ENCODE measurements at places on chromosomes 7 and 10.

DNA sequence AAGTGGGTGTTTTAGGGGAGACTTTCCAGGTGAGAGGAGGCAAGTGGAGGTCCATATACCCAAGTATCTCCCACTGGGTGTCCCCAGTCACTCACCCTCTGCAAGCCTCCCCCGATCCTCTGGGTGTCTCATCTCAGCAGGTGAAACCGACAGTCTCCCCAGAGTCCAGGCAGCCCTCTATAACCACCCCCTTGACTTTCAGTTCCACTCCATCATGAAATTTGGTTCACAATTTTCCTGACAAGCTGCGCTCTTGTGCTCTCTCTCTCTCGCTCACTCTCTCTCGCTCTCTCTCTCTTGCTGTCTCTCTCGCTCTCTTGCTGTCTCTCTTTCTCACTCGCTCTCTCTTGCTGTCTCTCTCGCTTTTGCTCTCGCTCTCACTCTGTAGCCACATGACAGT lies 8.1 kb upstream of the RABGEF1 start:
- no peak for DNase-seq

DNA sequence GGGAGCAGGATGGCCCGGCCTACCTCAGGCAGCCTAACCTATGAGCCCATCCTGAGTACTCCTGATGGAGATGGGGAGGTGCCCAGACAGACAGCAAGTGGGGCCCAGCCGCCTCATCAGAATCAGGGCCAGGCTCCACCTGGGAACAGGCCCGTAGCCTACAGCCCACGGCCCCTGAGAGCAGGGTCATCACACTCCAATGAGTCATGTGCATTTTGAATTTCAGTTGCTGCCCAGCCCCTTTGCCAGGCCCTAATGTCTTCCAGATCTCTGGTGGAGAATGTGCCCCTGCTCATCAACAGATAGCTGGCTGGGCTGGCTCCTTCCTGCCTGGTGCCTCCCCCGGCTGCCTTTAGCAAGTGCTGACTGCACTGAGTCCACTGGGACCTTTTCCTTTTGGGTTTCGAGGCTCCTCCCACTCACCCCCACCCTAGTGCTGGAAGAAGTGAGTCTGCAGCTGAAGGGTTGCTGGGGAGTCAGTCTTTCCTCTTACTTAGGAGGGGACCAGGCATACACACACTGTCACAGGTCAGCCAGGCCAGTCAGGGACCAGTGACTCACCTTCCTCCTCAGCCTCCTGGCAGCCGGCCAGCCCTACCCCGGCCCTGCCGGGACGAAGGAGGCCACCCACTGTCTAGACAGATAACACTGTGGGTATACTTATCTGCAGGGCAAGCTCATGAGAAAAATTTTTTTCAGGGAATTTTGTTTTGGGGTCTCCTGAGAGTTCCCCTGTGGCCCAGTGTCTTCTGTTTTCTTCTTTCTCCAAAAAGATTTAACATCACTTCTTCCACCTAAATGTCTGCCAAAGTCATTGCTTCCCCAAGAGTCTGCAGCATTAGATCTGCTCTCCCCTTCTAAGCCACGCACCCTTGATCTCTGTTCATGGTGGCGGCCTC lies 9.1 kb upstream of the ASIC3 start:
- no peak for DNase-seq

- DNase-seq, result no peak
Measured at GRCh38 chr10:125953778-125954385, 57.5 kb downstream of the FANK1 start.

DNA sequence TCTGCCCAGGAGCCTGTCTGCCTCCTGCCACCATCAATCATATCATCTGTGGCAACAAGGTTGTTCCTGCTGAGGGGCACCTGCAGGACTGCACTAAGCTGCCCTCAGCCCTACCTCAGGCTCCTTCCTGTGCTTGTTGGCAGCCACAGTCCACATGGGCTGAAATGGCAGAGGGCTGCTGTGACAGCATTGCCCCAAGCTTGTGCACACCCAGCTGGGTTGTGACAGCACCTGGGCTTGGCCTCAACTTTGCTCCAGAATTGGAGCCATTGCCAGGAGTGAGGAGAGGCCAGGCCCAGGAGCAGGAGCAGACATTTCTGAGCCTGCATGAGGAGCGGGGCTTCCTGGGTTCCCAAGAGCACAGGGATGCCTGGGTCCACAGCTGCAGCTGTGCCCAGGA lies 340.9 kb upstream of the CHRM2 start:
- no peak for DNase-seq

- no peak for DNase-seq
Measured at GRCh38 chr10:43808136-43808535, 159.5 kb upstream of the ZNF32 start.

- DNase-seq, result no peak
Measured at GRCh38 chr10:6047847-6048246, 14.3 kb downstream of the IL2RA start.

- DNase-seq, result peak; percentile 28
Measured at GRCh38 chr7:69800495-69800894, 202.2 kb downstream of the AUTS2 start.

- no peak for DNase-seq
Measured at GRCh38 chr7:156432018-156432417, 208.6 kb upstream of the RNF32 start.

- no peak for DNase-seq
Measured at GRCh38 chr10:80274396-80275134, 14.9 kb downstream of the MAT1A start.

DNA sequence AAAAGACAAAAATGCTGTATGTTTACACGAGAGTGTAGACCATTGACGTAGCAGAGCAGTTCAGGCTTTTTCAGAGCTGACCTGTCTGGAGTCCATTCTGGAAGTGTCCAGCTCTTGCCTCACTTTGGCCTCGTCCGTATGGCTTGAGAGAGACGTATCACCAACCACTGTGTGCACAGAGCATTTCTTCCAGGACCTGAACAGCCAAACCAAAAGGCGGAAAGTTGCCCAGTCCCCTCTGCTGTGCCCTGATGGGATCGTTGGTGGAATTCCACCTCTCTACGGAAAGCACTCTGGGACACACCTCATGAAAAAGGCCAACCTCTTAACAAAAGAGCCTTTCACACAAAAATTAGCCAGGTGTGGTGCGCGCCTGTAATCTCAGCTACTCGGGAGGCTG lies 184.7 kb upstream of the SH2B2 start:
- no peak for DNase-seq

- no peak for DNase-seq
Measured at GRCh38 chr7:137778511-137778910, 68.3 kb downstream of the DGKI start.

DNA sequence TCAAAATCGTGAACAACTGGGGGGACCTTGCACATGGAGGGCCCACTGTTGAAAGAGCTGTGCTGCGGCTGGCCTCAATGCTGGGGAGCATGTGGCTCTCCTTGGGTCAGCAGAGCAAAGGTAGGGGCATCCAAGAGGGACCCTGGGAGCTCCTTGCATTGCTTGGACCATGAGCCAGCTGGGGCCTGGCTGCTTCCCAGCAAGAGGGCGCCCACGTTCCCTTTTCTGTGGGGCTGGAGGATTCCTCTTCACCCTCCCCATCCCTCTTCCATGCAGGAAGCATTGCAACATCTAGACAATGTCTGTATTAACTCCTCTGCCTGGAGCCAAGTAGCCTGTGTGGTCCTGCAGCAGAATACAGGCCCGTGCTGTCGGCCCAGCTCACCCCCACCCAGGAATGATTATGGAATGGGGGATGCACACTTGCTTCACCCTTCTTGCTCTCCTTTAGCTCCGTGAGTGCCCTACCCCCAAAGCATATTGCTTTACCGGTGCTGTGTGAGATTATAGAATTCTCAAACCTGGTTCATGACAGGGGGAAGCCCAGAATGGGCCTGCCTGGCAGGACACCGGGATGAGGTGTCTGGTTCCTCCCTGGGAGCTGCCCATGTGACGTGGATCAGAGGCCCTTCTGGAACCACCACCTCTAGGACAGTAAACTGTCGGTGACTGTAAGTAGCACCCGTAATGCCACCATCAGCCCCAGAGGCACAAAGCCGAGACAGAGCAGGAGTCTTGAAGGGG lies 61.9 kb downstream of the SYPL1 start:
- DNase-seq, result peak; percentile 40

DNA sequence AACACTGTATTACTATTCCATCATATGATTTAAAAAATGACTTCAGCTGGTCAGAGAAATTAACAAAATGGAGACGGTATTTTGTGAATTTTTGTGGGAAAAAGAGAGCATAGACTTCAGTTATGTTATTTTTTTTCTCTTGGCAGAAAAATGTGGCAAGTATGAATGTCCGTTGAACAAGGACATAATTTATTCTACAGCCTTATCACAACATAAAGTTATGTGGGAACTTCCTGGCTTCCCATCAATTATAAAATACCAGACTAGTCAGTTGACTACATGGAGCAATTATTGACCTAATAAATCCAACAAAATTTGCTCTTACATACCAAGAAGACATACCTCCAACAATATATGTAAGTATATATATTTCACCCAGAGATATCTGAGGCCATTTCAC lies 88.6 kb upstream of the PPP1R3A start:
- DNase-seq, result no peak

DNA sequence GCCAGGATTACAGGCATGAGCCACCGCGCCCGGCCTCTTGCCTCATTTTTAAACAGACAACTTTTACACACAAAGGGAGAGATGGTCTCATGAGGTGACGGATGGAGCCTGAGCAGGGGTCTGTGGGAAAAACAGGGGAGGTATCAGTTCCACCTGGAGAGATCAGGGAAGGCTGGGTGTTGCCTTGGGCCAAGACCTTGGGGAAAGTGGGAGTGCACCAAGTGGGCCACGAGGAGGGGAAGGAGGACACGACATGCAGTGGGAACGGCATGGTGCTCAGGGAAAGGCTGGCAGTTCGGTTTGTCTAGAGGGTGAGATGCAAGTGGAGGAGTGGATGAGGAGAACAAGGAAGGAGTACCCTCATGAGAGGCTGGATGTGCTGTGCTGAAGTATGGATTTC lies 8.9 kb upstream of the ZNF777 start:
- no peak for DNase-seq

DNA sequence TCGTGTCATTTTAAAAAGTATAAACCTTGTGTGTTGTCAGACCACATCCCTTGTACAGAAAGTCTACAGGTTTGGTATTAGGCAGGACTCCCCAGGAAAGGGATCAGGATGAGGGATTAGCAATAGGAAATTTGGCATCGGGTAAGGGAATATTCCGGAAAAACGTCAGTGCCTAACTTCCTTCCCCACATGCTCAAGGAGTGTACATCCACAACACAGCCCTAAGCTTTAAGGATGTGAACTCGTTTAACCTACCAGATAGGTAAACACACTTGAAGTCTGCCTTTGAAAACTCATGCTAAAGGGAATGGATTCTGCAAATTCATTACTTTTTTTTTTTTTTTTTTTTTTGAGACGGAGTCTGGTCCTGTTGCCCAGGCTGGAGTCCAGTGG lies 194.9 kb downstream of the SKIDA1 start:
- no peak for DNase-seq

- no peak for DNase-seq
Measured at GRCh38 chr7:33517191-33517590, 387.8 kb downstream of the BBS9 start.

DNA sequence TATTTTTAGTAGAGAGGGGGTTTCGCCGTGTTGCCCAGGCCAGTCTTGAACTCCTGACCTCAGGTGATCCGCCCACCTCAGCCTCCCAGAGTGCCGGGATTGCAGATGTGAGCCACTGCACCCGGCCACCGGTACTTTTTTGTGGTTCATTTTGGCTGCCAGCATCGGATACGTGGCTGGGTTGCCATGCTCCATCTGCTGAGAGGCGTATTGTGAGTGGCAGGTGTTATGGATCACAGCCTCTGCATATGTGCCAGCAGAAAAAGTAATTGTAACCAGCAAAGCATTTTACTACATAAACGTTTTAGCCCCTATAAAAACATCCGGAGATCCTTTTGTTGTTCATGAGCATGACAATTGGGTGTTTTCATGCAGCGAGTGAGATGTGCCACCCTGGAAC lies 7.1 kb downstream of the FOXK1 start:
- no peak for DNase-seq

GRCh38 chr10:129343141-129343540 lies 123.9 kb upstream of the MGMT start:
- DNase-seq, result no peak

GRCh38 chr7:18939771-18940592 lies 177.5 kb downstream of the TWIST1 start:
- no peak for DNase-seq

- DNase-seq, result no peak
Measured at GRCh38 chr7:66427956-66428355, 200.7 kb upstream of the KCTD7 start.

GRCh38 chr10:2760736-2761135 lies 306.6 kb upstream of the PFKP start:
- no peak for DNase-seq

GRCh38 chr10:73073627-73074026 lies 23.0 kb downstream of the P4HA1 start:
- no peak for DNase-seq

DNA sequence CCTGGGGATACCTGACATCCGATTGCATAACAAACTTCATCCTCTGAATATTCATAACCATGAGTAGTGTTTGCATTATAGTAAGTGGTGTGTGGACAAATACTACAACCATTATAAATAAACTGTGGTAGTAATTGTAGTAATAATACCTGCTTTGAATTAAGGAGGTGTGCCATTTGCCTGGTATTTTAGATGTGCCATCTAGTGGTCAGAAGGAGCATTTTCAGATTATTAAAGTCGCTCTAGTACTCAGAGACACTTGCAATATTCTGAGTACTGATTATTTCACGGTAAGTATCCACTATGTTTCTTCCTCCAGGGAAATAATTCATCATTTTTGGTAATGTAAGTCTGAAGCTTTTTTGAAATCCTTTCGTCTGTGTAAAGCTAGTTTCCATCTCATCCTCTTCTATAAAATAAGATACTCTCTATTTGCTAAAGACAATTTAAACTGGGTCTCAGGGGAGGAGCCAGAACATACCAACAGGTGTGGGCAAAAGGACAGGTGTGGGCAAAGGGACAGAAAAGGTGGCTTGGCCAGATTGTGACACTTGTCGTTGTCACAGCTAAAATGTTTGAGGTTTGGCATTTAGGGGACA lies 115.3 kb upstream of the WDR11 start:
- no peak for DNase-seq

DNA sequence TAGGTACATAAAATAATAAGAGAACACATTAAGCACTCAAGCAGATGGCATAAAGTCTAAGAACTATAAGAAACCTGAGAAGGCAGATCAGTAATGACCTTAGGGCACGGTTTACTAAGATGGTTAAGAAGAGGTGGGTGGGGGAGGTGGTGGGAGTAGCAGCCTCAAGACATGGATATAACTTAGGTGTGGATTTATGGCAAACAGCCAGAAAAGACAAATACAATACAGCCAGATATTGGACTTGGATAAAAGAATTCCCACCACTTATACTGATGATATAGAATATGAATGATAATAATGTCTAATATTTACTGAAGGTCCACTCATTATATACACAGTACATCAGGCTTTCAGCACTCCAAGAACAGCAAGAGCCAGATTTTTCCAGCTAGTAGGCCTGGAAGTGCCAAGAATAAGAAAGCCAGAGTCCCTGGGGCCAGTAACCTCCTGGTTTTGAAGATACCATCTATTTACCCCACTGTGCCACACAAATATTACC lies 11.9 kb downstream of the DPY19L1 start:
- DNase-seq, result no peak

- no peak for DNase-seq
Measured at GRCh38 chr10:66719483-66719882, 206.4 kb upstream of the LRRTM3 start.

GRCh38 chr7:127819975-127820731 lies 168.2 kb downstream of the SND1 start:
- DNase-seq, result no peak
